ENCODE measurements at places on chromosomes 16 and 17. TPM values are rescaled to one million over a fixed set of nuclear protein-coding genes. Genes with fewer than 3 reads are reported as not detected.

DNA sequence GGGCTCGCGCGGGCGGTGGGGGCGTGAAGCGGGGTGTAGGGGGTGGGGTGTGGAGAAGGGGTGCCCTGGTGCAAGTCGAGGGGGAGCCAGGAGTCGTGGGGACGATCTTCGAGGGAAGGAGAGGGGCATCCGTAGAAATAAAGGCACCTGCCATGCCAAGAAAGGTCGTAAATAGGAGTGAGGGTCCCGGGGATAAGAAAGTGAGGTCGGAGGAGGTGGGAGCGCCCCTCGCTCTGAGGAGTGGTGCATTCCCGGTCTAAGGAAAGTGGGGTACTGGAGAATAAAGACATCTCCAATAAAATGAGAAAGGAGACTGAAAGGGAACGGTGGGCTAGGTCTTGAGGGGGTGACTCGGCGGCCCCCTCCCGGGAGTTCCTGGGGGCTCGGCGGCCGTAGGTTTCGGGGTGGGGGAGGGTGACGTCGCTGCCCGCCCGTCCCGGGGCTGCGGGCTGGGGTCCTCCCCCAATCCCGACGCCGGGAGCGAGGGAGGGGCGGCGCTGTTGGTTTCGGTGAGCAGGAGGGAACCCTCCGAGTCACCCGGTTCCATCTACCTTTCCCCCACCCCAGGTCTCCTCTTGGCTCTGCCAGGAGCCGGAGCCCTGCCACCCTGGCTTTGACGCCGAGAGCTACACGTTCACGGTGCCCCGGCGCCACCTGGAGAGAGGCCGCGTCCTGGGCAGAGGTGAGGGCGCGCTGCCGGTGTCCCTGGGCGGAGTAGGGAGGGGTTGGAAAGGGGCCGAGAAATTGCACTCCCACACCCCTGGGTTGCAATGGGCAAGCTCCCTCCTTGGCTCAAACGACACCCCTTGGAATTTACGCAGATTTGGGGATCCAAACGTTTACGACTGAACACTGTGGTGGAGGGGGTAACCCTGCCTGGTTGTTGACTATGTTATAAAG lies 888 bp downstream of the CDH1 start:
- H3K4me3 ChIP-seq = peak overlapping the region; percentile 47
- H3K27ac ChIP-seq = no peak overlapping the region
- peaks cover 15% of the 10 kb centered on the region for H3K4me1 ChIP-seq
- H3K27me3 ChIP-seq = peaks cover 24% of the 10 kb centered on the region
- no peaks in the 10 kb centered on the region for H3K36me3 ChIP-seq

- no peak overlapping the region for H3K4me3 ChIP-seq
- no peaks in the 10 kb centered on the region for H3K27me3 ChIP-seq
- DNase-seq = no peak
- no peaks in the 10 kb centered on the region for H3K36me3 ChIP-seq
- no peak overlapping the region for H3K27ac ChIP-seq
Observed at GRCh38 chr16:46583036-46583435, 38.1 kb downstream of the SHCBP1 start.

- H3K36me3 ChIP-seq = no peaks in the 10 kb centered on the region
- DNase-seq = no peak
- no peak overlapping the region for H3K27ac ChIP-seq
- H3K4me1 ChIP-seq = no peaks in the 10 kb centered on the region
- no peak overlapping the region for H3K4me3 ChIP-seq
- H3K27me3 ChIP-seq = no peaks in the 10 kb centered on the region
Observed at GRCh38 chr17:4436846-4437245, 3.1 kb downstream of the SPNS3 start.

DNA sequence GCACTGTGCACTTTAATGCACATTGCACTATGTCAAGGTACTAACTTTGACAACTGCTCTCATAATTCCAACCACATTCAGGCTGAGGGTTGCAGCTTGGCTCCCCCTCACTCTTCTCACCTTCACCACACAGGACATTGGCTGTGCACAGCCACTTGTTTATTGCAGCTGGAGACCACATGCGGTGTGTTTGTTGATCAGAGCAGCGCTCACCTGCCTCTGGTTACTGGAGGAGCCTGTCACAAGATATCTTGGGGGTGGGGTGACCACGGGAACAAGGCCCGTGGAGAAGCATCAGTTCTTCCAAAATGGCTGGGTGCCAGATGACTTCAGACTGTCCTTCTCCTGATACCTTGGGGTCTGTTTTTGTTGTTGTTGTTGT lies 10.6 kb upstream of the CCL5 start:
- H3K27me3 ChIP-seq = no peaks in the 10 kb centered on the region
- no peak for DNase-seq
- no peaks in the 10 kb centered on the region for H3K36me3 ChIP-seq
- H3K27ac ChIP-seq = no peak overlapping the region

DNA sequence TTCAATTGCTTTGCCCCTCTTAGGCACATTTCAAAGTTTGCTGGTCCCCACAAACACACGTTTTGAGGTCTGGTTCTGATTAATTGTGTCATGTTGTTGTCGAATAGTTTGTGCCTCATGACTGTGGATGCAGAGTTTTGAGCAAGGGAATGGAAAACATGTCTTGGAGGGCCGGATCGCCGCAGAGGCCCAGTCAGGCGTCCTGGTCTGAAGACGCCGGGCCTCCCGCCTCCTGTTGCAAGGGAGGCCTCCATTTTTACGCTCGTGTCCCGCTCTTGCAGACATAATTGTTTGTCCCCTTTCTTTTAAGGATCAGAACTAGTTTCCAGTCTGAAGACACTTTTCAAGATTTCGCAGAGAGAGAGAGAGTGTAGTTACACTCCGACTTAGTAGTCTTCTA lies 3.2 kb downstream of the NTN1 start:
- no peaks in the 10 kb centered on the region for H3K36me3 ChIP-seq
- H3K4me3 ChIP-seq = peak overlapping the region; percentile 77
- DNase-seq = no peak
- H3K27ac ChIP-seq = peak overlapping the region; percentile 94

DNA sequence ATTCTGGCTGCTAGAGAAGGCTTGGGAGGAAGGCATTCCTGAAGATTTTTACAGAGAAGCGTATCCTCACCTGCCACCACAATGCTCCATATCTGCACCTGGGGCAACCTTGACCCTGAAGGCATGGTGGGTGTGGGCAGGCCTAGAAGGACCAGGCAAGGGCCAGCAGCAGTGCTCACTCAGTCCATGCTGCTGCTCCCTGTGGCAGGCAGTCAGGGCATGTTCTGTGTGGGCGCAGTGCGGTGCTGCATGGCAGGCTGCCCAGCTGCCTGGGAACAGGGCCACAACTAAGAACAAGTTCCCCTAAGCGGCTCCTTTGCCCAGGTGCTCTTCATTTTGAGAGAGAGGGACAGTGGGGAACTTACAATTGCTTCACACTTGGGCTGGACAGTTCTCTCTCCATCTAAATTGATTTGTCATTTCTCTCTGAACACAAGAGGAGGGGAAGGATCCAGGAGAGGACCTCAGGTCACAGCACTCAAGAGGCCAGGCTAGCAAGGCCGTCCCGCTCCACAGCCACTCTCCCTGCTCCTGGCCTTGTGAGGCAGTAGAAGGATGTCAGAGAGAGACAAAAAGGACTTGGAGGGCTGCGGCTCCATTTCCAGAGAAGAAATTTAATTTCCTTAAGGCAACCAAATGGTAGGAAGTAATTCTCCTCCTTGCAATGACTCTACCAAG lies 158.8 kb downstream of the AATF start:
- peaks cover 10% of the 10 kb centered on the region for H3K4me1 ChIP-seq
- H3K27me3 ChIP-seq = no peaks in the 10 kb centered on the region
- peaks cover 7% of the 10 kb centered on the region for H3K36me3 ChIP-seq
- no peak for DNase-seq

GRCh38 chr17:8628172-8628571 lies 2.4 kb downstream of the MYH10 start:
- DNase-seq = no peak
- H3K27me3 ChIP-seq = peaks cover 2% of the 10 kb centered on the region
- no peak overlapping the region for H3K4me3 ChIP-seq
- H3K4me1 ChIP-seq = peaks cover 34% of the 10 kb centered on the region
- H3K36me3 ChIP-seq = no peaks in the 10 kb centered on the region
- no peak overlapping the region for H3K27ac ChIP-seq

DNA sequence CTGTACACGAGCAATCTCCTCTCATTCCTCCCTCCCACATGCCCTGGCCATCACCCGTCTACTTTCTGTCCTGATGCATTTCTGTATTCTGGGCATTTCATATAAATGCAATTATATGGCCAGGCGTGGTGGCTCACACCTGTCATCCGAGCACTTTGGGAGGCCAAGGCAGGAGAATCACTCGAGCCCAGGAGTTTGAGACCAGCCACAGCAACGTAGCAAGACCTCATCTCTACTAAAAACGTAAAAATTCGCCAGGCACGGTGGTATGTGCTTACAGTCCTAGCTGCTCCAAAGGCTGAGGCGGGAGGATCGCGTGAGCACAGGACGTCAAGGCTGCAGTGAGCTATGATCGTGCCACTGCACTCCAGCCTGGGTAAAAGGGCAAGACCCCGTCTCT lies 4.8 kb downstream of the MEAK7 start:
- H3K27me3 ChIP-seq = no peaks in the 10 kb centered on the region
- H3K4me1 ChIP-seq = peaks cover 15% of the 10 kb centered on the region
- H3K27ac ChIP-seq = no peak overlapping the region
- H3K36me3 ChIP-seq = peaks cover 60% of the 10 kb centered on the region
- H3K4me3 ChIP-seq = no peak overlapping the region

GRCh38 chr16:1443980-1444729 lies at the start of gene CCDC154:
TSS of gene CCDC154 (minus strand) at chr16:1444556. CDS start at chr16:1444322, 234 bp downstream.
- no peaks in the 10 kb centered on the region for H3K4me1 ChIP-seq
- H3K27me3 ChIP-seq = no peaks in the 10 kb centered on the region
- no peak within 1 kb of the TSS for H3K4me3 ChIP-seq
- peaks cover 14% of the 10 kb centered on the region for H3K36me3 ChIP-seq

- no peaks in the 10 kb centered on the region for H3K4me1 ChIP-seq
- H3K27ac ChIP-seq = no peak overlapping the region
- H3K27me3 ChIP-seq = no peaks in the 10 kb centered on the region
- peaks cover 12% of the 10 kb centered on the region for H3K36me3 ChIP-seq
Observed at GRCh38 chr17:35404360-35404759, 27.9 kb downstream of the SLFN12 start.

GRCh38 chr16:83926726-83927397 lies 26.2 kb upstream of the OSGIN1 start:
- no peak overlapping the region for H3K27ac ChIP-seq
- no peak overlapping the region for H3K4me3 ChIP-seq
- peaks cover 2% of the 10 kb centered on the region for H3K36me3 ChIP-seq
- no peak for DNase-seq

DNA sequence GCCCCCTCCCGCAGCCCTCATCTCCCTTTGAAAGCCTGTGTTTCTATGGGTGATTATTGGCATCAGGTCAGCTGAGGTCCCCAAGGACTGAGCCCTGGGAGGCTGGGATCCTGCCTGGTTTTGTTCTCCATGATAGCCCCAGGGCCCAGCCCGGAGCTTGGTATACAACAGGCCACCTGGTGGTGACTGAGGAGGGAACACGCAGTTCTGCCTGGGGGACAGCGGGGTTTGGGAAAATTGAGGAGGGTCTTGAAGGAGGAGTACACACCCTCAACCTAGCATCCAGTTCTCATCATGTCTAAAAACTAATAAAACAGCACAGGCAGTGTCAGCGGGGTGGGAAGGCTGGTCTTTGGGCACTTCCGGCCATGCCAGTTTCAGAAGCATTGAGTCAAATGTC lies 335.1 kb downstream of the CPPED1 start:
- no peak overlapping the region for H3K27ac ChIP-seq
- peaks cover 16% of the 10 kb centered on the region for H3K4me1 ChIP-seq
- no peak overlapping the region for H3K4me3 ChIP-seq
- H3K27me3 ChIP-seq = no peaks in the 10 kb centered on the region
- no peaks in the 10 kb centered on the region for H3K36me3 ChIP-seq
- no peak for DNase-seq

DNA sequence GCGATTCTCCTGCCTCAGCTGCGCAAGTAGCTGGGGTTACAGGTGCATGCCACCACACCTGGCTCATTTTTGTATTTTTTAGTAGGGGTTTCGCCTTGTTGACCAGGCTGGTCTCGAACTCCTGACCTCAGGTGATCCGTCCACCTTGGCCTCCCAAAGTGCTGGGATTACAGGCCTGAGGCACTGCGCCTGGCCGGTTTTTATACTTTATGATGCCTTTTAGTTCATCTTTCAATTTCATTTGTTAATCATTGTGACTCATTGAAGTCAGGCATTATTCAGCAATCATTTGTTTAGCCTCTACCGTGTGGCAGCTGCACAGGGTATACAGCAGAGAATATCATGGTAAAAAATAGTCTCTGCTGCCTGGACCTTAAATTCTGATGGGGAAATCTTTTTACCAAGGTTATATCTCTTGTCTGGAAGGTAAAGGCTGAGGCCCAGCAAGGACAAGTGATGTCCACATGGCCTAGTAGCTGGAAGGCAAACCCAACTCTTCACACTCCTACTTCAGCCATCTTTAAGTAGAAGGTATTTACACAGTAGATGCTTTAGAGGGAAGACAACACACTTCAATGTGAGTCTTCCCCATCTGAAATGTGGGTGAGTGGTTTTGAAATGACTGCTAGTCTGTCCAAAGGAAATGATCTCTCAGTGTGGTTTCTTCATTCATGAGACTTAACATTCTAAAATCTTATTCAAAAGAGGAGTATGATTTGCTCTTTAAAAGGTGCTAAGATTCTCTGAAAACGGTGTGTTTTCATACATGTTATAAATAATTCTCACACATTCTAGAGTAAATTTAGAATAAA lies 2.4 kb downstream of the PRPSAP2 start:
- DNase-seq = no peak
- H3K27ac ChIP-seq = no peak overlapping the region
- H3K4me1 ChIP-seq = peaks cover 39% of the 10 kb centered on the region
- no peak overlapping the region for H3K4me3 ChIP-seq
- no peaks in the 10 kb centered on the region for H3K36me3 ChIP-seq

DNA sequence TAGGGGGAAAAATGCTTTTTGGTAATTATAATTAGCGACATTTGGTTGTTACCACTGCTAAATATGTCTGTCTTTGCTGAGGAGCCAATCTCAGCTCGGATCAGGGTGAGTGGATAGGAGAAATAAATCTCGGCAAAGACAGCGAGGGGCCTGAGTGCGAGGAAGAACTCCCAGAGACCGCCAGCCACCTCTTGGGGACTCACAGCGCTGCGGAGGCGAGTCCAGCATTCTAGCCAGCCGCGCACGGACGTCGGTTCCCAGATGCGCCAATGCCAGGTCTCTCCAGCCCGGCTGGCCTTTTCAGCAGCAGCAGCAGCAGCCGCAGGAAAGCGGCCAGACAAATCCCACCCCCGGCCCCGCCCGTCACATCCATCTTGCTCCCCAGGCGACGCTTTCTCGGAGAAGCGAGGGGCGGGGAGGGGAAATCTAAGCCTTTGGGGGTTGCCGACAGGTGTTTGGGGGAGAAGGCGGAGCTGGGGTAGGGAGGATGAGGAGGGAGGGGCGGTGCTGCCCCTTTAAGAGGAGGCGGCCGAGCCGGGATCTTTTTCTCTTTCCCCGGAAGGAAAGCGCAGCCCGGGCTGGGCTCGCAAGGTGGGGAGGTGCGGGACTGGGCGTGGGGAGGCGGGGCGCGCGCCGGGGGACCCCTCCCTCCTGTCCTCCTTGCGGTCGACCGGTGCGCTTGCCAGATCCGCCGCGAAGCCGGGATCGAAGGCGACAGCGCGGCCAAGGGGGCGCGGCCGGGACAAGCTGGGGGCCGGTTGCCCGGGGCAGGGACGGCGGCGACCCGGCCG lies at the start of gene ITGA3:
ITGA3 (plus strand) TSS at position 685 of the 791 bp plus-strand sequence. CDS start 330 bp downstream, outside the sequence.
- DNase-seq = peak; percentile 94
- no peaks in the 10 kb centered on the region for H3K27me3 ChIP-seq
- H3K4me3 ChIP-seq = peak within 1 kb of the TSS; percentile 95
- H3K27ac ChIP-seq = peak within 1 kb of the TSS; percentile 93
- no peaks in the 10 kb centered on the region for H3K36me3 ChIP-seq
- H3K4me1 ChIP-seq = peaks cover 76% of the 10 kb centered on the region

Gene TBC1D3
- total RNA-seq = not detected

Gene MT1H
- not detected for total RNA-seq

Gene ODAD4
- 1.7 TPM for total RNA-seq

Gene CDH3
- total RNA-seq = not detected

All from esophagus muscularis mucosa (tissue), 4 donors.